ENCODE measurements at places on chromosomes 3 and 15. TPM values are rescaled to one million over a fixed set of nuclear protein-coding genes. Genes with fewer than 3 reads are reported as not detected.

CIAO2A gene
- 92.4 TPM for polyA plus RNA-seq

DNA sequence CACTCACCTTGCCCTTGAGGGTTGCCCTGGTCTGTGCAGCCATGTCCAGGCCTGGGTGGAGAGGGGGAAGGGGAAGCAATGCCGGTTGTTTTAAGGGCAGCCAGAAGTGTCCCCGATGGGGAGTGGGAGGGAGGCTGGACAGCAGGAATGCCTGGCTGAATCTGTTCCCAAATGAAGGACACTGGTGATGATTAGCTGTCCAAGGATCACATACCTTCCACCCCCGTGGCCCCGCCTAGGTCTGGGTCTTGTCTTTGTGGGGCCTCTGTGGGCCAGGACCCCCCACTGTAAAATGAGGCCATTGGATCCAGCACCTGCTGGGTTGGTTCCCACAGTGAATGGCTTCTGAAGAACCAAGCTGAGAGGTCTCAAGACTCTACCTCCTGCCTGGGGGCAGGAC is 71.4 kb downstream of the FBLN2 start:
- DNase-seq = no peak

- no peak for DNase-seq
These were observed 7.6 kb upstream of the SLC12A8 start for GRCh38 chr3:125220183-125220582.

GRCh38 chr3:79604681-79605080 is 163.1 kb downstream of the ROBO1 start:
- DNase-seq = no peak

Data from kidney (tissue), 22 donors.